ENCODE measurements at places on chromosomes 3 and 15. TPM values are rescaled to one million over a fixed set of nuclear protein-coding genes. Genes with fewer than 3 reads are reported as not detected.
A peak's percentile ranks its signal among the peaks of the same experiment; 100 is the strongest.

BNC1 gene
- 0.11 TPM for total RNA-seq

ACP3 gene
- 1.3 TPM for total RNA-seq

GRCh38 chr3:112038863-112039262 lies 4.3 kb downstream of the TMPRSS7 start:
- H3K27me3 ChIP-seq, result no peaks in the 10 kb centered on the region
- DNase-seq, result no peak
- no peaks in the 10 kb centered on the region for H3K36me3 ChIP-seq
- H3K4me3 ChIP-seq, result no peak overlapping the region
- peaks cover 6% of the 10 kb centered on the region for H3K4me1 ChIP-seq

DNA sequence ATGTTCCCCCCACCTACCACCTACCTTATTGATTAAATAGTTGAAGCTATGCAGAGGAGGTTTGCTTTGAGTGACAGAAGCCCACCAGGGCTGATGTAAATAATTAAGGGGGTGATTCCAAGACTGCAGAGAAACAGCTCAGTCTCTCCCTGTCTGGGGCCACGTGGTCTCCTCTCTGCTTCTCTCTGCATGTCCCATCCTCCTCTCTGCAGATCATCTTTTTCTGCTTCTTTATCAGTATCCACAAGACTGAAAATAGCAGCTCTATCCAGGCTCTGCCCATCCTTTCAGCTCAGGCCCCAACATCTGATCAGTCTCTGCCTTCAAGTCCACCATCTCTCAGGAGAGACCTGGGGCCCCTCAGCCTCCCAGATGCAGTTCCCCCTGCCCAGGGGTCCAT lies 110.8 kb downstream of the ANP32A start:
- H3K27me3 ChIP-seq, result no peaks in the 10 kb centered on the region
- peak overlapping the region; percentile 19 for H3K27ac ChIP-seq
- peaks cover 54% of the 10 kb centered on the region for H3K4me1 ChIP-seq
- DNase-seq, result no peak
- no peak overlapping the region for H3K4me3 ChIP-seq
- peaks cover 22% of the 10 kb centered on the region for H3K36me3 ChIP-seq

DNA sequence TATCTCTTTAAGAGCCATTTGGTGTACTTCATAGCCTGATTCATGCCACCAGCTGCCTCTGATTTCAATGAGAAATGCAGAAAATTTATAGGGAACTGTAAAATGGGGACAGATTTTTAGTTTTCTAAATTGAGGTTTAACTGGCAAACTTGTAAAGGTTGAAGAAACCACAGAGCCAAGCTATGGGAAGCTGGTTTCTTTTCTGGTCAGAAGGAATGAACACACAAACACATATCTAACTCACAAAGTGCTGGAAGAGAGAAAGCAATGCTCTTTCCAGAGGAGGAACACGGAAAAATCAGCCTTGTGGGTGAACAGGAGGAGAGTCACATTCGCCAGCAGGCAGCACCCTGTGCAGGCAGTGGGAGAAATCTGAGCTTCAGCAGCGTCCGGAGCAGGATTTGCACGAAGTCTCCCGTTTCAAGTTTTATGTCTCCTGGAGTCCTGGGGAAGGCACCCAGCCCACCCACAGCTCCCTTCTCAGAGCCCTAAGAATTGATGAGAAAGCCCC lies 481 bp downstream of the MASP1 start:
- DNase-seq, result no peak
- peak overlapping the region; percentile 88 for H3K27ac ChIP-seq
- no peaks in the 10 kb centered on the region for H3K36me3 ChIP-seq
- no peaks in the 10 kb centered on the region for H3K27me3 ChIP-seq
- peaks cover 68% of the 10 kb centered on the region for H3K4me1 ChIP-seq

- no peaks in the 10 kb centered on the region for H3K36me3 ChIP-seq
- DNase-seq, result no peak
- H3K4me1 ChIP-seq, result peaks cover 15% of the 10 kb centered on the region
- no peaks in the 10 kb centered on the region for H3K27me3 ChIP-seq
- H3K4me3 ChIP-seq, result no peak overlapping the region
- no peak overlapping the region for H3K27ac ChIP-seq
Measured at GRCh38 chr15:69501456-69501855, 48.8 kb downstream of the RPLP1 start.

DNA sequence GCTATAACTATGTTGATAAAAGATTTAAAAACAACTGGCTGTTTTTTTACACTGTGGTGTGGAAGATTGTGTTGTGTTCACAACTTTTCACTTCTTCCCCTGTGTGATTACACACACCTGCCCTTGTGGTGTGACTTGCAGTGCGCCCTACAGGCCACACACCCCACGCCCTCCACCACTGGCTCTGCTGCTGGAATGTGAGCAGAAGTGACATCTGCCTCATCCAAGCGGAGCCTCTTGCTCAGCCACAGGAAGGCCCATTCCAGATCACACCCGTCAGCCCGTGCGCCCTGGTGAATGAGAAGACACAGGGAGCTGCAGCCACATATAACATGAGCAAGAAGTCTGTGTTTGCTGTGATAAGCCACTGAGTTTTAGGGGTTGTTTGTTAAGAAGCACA lies 7.0 kb downstream of the CCR2 start:
- H3K4me3 ChIP-seq, result no peak overlapping the region
- peaks cover 32% of the 10 kb centered on the region for H3K27me3 ChIP-seq
- no peak for DNase-seq
- no peaks in the 10 kb centered on the region for H3K4me1 ChIP-seq

DNA sequence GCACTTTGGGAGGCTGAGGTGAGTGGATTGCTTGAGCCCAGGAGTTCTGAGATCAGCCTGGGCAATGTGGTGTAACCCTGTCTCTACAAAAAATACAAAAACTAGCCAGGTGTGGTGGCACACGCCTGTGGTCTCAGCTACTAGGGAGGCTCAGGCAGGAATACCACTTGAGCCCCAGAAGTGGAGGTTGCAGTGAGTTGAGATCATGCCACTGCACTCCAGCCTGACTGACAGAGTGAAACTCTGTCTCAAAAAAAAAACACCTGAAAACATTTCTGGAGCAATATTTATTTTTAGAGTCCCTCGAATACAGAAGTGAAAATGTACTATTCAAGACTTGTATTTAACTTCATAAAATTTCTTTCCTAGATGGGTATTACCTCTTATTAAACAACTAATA lies 4.6 kb downstream of the SPCS1 start:
- no peak overlapping the region for H3K27ac ChIP-seq
- no peak overlapping the region for H3K4me3 ChIP-seq
- no peak for DNase-seq
- peaks cover 33% of the 10 kb centered on the region for H3K36me3 ChIP-seq
- H3K27me3 ChIP-seq, result no peaks in the 10 kb centered on the region
- H3K4me1 ChIP-seq, result peaks cover 24% of the 10 kb centered on the region

DNA sequence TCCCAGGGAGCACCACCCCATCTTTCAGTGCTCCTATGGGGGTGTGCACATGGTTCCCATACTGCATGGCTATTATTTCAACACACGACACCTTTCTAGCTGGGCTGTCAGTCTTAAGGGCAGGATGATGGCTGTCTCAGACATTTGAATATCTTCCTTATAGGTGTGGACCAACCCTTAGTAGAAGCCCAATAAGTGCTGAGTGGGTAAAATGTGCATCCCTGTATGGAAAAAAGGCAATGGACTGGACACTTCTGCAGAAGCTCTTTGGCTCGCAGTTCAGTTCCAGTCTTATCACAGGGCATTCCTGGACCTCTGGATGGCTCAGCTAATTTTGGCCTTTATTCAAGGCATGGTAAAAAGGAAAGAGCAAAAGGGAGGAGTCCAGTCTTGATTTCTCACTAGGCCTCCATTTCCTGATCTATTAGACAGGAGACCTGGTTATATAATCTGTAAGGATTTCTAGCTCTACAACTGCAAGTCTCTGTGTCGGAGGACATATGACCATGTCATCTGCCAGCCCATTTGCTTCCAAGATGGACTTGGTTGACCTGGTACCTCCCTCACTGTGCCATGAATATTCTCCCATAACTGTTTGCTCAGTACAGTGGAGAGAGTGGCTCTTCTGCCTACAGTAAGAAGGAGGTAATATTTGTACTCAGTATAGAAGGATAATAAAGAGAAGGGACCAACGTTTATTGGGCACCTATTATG lies 53.8 kb upstream of the RASGRP1 start:
- no peaks in the 10 kb centered on the region for H3K36me3 ChIP-seq
- H3K27me3 ChIP-seq, result no peaks in the 10 kb centered on the region
- peaks cover 20% of the 10 kb centered on the region for H3K4me1 ChIP-seq
- no peak overlapping the region for H3K27ac ChIP-seq

- no peak for DNase-seq
- H3K4me3 ChIP-seq, result no peak overlapping the region
- no peaks in the 10 kb centered on the region for H3K36me3 ChIP-seq
- no peaks in the 10 kb centered on the region for H3K27me3 ChIP-seq
Measured at GRCh38 chr15:36965570-36966342, 134.6 kb downstream of the MEIS2 start.

DNA sequence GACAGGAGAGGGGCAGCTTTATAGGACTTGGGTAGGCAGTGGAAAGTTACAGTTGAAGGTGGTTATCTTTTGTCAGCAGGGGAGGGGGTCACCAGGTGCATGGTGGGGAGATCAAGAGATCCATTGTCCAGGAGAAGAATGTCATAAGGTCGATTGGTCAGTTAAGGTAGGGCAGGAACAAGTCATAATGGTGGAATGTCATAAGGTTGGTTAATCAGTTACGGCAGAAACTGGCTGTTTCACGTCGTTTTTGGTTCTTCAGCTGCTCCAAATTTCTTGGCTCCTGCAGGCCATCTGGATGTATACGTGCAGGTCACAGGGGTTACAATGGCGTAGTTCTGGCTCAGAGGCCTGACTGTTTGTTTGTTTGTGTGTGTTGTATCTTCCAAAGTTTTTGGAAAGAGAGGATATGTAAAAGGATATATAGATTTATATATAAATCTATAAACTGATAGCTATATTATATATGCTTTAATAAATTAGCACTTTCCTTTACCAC lies 565.1 kb downstream of the ZNF385D start:
- no peak overlapping the region for H3K27ac ChIP-seq
- H3K4me3 ChIP-seq, result no peak overlapping the region
- H3K36me3 ChIP-seq, result no peaks in the 10 kb centered on the region
- no peaks in the 10 kb centered on the region for H3K4me1 ChIP-seq

Measured in left ventricle myocardium inferior (tissue), 1 donor.